ENCODE measurements at places on chromosomes 6 and 20. TPM values are rescaled to one million over a fixed set of nuclear protein-coding genes. Genes with fewer than 3 reads are reported as not detected.

GRCh38 chr20:38203337-38203980 lies 38.4 kb upstream of the TGM2 start:
- no peaks in the 10 kb centered on the region for H3K4me1 ChIP-seq
- H3K27me3 ChIP-seq: no peaks in the 10 kb centered on the region
- DNase-seq: peak; percentile 32
- no peak overlapping the region for H3K27ac ChIP-seq
- no peak overlapping the region for H3K4me3 ChIP-seq

GRCh38 chr6:26157251-26158075 lies 70.2 kb downstream of the HFE start:
- H3K27ac ChIP-seq: peak overlapping the region; percentile 89
- peak overlapping the region; percentile 84 for H3K4me3 ChIP-seq
- no peaks in the 10 kb centered on the region for H3K36me3 ChIP-seq
- no peak for DNase-seq

DNA sequence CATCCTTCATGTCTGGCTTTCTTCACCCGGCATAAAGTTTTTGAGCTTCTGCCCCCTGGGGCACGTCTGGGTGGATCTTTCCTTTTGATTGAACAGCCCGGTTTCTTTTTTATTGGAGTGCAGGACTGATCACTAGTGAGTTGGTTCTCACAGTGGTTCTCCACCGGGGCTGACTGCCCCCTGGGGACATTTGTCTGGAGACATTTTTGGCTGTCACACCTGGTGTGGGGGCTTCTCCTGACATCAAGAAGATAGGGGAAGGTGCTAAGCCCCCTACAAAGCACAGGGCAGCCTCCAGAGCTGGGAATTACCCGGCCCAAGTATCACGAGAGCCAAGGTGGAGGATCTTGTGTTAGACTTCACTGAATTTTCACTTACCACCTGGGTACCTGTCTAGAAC lies 25.7 kb upstream of the IRF4 start:
- no peaks in the 10 kb centered on the region for H3K36me3 ChIP-seq
- no peak overlapping the region for H3K27ac ChIP-seq
- H3K4me1 ChIP-seq: peaks cover 7% of the 10 kb centered on the region
- no peak for DNase-seq
- H3K27me3 ChIP-seq: no peaks in the 10 kb centered on the region
- no peak overlapping the region for H3K4me3 ChIP-seq

- no peak for DNase-seq
- no peak overlapping the region for H3K4me3 ChIP-seq
- H3K4me1 ChIP-seq: no peaks in the 10 kb centered on the region
- H3K36me3 ChIP-seq: peaks cover 86% of the 10 kb centered on the region
Observed at GRCh38 chr6:160060221-160060620, 61.4 kb upstream of the SLC22A1 start.

GRCh38 chr6:37210313-37210968 lies 40.5 kb downstream of the PIM1 start:
- H3K27ac ChIP-seq: no peak overlapping the region
- H3K4me1 ChIP-seq: no peaks in the 10 kb centered on the region
- no peak overlapping the region for H3K4me3 ChIP-seq

- no peak overlapping the region for H3K27ac ChIP-seq
- DNase-seq: no peak
- H3K4me3 ChIP-seq: no peak overlapping the region
- no peaks in the 10 kb centered on the region for H3K27me3 ChIP-seq
Observed at GRCh38 chr20:36614781-36615557, 9.4 kb downstream of the RAB5IF start.

DNA sequence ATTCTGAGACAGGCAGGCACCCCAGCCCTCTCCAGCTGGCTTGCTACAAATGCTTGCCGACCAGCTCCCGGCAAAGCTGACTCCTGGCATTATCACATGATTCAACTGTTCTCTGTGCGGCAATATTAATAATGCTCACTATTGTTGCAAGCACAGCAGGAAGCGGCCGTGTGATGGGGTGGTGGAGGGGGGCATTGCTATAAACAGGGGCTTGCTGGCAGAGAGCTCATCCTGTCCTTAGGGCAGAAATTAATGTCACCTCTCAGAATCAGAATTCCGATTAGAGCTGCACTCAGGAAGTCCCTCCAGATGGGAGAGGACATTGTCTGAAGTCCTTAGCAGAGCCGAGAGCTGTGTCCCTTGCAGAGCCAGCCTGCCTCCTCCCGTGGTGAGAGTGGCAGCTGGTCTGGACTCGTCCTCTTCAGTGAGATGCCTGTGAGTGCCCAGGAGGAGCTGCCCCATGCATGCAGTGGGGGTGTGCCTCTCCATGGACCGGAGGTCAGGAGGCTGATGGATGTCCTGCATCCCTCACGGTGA lies 162.5 kb downstream of the CDH4 start:
- no peaks in the 10 kb centered on the region for H3K27me3 ChIP-seq
- H3K4me1 ChIP-seq: no peaks in the 10 kb centered on the region
- no peak overlapping the region for H3K27ac ChIP-seq

- DNase-seq: no peak
- no peak overlapping the region for H3K27ac ChIP-seq
- H3K4me1 ChIP-seq: peaks cover 5% of the 10 kb centered on the region
Observed at GRCh38 chr6:151101161-151101815, 138.5 kb upstream of the AKAP12 start.

- no peaks in the 10 kb centered on the region for H3K4me1 ChIP-seq
- DNase-seq: no peak
- H3K36me3 ChIP-seq: no peaks in the 10 kb centered on the region
- no peaks in the 10 kb centered on the region for H3K27me3 ChIP-seq
- no peak overlapping the region for H3K27ac ChIP-seq
- H3K4me3 ChIP-seq: no peak overlapping the region
Observed at GRCh38 chr6:15986027-15986629, 142.8 kb upstream of the MYLIP start.

DNA sequence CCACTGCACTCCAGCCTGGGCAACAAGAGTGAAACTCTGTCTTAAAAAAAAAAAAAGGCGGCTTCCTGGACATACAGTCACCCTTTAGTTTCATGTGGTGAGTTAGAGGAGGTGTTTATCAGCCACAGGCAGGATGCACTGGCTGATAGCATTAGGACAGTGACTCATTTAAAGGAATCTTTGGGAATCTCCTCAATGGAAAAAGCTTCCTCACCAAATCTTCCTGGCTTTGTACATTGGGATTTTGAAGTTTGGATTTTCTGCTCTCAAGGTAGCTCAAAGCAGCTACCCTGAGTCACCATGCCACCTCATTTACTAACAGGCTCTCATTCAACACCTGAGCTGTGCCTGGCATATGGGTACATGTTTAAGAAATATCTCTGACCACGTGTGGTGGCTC lies 20.2 kb downstream of the PRPH2 start:
- no peak for DNase-seq
- H3K27ac ChIP-seq: no peak overlapping the region
- H3K36me3 ChIP-seq: no peaks in the 10 kb centered on the region
- H3K4me1 ChIP-seq: no peaks in the 10 kb centered on the region

GRCh38 chr6:7636151-7636550 lies 46.2 kb downstream of the SNRNP48 start:
- H3K4me3 ChIP-seq: no peak overlapping the region
- H3K36me3 ChIP-seq: no peaks in the 10 kb centered on the region
- DNase-seq: no peak
- H3K27me3 ChIP-seq: no peaks in the 10 kb centered on the region
- no peak overlapping the region for H3K27ac ChIP-seq

DNA sequence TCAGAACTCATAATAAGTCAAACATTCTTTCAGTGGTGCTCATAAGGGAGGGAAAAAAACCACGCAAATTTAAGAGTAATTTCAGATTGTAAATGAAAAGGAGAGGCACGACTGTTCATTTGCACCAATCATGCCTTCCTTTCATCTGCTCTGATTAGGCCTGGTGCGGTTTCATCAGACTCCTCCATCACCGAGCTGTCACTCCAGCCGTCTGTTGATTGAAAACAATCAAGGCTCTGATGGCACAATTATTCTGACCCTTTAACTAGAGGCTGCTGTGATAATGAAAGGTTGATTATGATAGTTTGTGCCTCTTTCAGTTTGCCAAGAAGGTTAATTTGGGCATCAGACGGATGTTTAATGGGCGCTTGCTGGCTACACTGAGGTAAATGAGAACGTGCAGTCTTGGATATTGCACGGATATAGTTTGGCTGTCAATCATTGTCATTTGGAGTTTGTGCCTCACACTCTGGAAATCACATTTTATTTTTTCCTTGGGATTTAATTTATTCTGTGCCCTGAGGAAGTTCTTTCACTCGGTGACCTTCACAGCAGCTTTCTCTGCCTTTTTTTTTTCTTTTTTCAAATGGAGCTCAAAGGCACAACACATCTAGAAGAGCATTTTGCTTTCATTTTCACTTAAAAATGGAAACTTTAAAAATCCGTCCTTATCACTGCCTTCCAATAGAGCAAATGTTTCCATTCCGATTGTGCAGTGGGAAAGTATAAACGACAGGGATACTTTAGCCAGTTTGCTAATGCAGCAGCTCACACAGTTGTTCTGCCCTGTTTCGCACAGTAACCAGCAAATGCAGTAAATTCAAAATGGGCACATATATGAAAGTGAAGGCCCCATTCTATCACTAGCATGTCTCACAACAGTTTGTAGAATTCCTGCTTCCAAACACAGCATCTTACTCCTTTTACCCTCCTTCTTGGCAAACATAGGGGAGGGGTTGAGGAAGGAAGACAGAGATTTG lies 172.8 kb downstream of the KLHL32 start:
- H3K27me3 ChIP-seq: no peaks in the 10 kb centered on the region
- H3K27ac ChIP-seq: no peak overlapping the region
- no peaks in the 10 kb centered on the region for H3K36me3 ChIP-seq
- H3K4me1 ChIP-seq: no peaks in the 10 kb centered on the region
- no peak overlapping the region for H3K4me3 ChIP-seq

GRCh38 chr6:142927904-142928303 lies 17.1 kb downstream of the HIVEP2 start:
- no peak for DNase-seq
- H3K27ac ChIP-seq: peak overlapping the region; percentile 98
- no peaks in the 10 kb centered on the region for H3K27me3 ChIP-seq

GRCh38 chr6:44784195-44784594 lies 396.7 kb downstream of the CDC5L start:
- H3K4me3 ChIP-seq: no peak overlapping the region
- H3K27ac ChIP-seq: no peak overlapping the region
- no peaks in the 10 kb centered on the region for H3K27me3 ChIP-seq
- no peak for DNase-seq
- no peaks in the 10 kb centered on the region for H3K36me3 ChIP-seq
- H3K4me1 ChIP-seq: no peaks in the 10 kb centered on the region

DNA sequence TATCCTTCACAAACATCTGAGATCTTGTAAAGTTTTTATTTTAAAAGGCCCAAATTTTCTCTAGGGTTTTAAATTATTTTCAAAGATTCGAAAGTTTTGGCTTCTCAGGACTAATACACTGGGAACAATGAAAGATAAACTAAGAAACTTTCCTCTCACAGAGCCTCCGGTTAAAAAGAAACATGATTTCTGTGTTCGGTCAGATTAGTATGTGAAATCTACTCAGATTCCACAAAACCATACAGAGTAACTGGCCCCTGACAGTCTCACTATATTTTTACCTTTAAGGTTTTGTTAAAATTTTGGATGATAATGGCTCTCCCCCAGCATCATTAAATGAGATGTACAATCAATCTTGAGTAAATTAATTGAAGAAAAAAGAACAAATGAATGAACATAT lies 471.0 kb downstream of the COL12A1 start:
- H3K4me3 ChIP-seq: no peak overlapping the region
- no peaks in the 10 kb centered on the region for H3K4me1 ChIP-seq
- no peak overlapping the region for H3K27ac ChIP-seq
- H3K36me3 ChIP-seq: no peaks in the 10 kb centered on the region
- DNase-seq: no peak
- no peaks in the 10 kb centered on the region for H3K27me3 ChIP-seq

DNA sequence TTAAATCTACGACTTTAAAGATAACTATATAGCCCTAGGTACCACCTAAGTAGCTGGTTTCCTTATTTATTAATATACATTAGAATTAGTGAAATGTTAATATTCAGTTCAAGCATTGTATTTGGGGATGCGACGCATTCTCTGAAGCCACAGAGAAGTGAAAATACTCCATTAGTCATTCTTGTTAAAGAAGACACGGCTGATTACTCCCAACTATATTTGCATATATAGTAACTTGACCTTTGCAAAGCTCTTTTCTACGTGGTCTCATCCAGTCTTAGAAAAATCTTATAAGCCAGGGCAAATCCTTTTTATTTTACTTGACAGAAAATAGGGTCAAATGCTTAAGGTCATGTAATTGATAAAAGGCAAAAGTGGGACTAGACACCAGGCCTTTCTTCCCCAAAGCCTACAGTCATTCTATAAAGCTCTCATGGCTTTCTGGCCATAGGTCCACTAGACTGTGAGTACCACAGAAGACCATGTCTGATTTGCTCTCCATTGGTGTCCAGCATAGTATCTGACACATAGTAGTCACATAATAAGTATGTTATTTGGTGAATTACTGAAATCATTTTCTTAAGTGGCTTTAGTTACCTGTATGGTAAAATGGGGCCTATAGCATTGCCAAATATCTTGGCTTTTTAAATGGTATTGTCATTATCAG lies 11.3 kb downstream of the ZHX3 start:
- H3K27ac ChIP-seq: no peak overlapping the region
- H3K4me1 ChIP-seq: no peaks in the 10 kb centered on the region
- no peak for DNase-seq

DNA sequence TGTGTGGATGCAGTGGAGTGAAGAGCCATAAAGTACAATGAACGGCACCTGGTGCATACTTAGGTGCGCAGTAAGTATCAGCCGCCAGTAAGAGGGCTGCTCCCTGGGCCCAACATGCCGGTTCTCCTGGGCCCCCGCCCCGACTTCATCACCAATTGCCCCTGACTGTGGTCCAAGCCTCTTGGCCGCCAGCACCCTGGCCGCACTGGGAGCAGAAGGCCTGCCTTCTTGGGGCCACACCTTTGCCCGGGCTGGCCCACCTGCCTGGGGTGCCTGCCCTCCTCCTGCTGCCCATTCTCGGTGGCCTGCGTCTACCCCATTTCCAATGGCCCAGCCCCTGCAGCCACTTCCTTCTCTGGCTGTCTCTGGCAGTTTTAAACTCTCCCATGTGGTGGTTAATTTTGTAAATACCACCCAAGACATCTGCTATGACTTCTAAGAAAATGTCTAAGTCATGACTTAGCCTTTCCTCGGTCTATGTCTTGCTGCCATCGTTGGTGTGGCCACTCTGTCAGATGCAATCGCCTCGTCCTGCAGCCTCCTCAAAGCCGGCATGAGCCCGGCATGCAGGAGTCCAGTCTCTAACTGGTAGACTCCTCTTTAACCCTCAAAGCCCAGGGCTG lies 36.8 kb downstream of the PMEPA1 start:
- no peaks in the 10 kb centered on the region for H3K4me1 ChIP-seq
- no peaks in the 10 kb centered on the region for H3K27me3 ChIP-seq
- H3K36me3 ChIP-seq: no peaks in the 10 kb centered on the region

The CD93 gene
- total RNA-seq: 21.5 TPM

The CCND3 gene
- 12.6 TPM for total RNA-seq

The FAM209B gene
- not detected for total RNA-seq

The SOX4 gene
- total RNA-seq: 3.0 TPM

The PMEPA1 gene
- 1.3 TPM for total RNA-seq

The VSX1 gene
- total RNA-seq: 0.73 TPM

The OLIG3 gene
- not detected for total RNA-seq

The UNC5CL gene
- total RNA-seq: 23.0 TPM

The AVP gene
- not detected for total RNA-seq

Data from right lobe of liver (tissue), 6 donors.